ENCODE measurements at places on chromosomes 12 and 14.

DNA sequence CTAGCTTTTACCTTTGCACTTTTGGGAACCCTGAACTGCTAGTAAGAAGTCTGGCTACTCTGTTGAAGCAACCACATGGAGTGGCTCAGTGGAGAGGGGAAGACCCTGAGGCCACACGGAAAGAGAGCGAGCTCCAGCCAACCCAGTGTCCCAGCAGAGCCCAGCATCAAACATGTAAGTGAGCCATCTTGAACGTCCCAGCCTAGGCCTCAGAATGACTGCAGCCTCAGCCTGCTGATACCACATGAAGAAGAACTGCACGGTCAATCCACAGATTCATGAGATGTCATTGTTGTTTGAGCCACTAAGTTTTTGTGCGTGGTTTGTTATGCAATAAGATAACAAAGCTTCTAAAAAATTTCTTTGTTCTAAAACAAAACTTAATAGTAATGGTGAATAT, 40.2 kb downstream of the TFCP2 start:
- DNase-seq = no peak

GRCh38 chr14:74506411-74506851, 12.9 kb downstream of the ISCA2 start:
- no peak for DNase-seq

GRCh38 chr14:100787659-100788058, 38.3 kb upstream of the MEG3 start:
- no peak for DNase-seq

GRCh38 chr12:62787023-62787422, 147.9 kb downstream of the PPM1H start:
- DNase-seq = no peak

DNA sequence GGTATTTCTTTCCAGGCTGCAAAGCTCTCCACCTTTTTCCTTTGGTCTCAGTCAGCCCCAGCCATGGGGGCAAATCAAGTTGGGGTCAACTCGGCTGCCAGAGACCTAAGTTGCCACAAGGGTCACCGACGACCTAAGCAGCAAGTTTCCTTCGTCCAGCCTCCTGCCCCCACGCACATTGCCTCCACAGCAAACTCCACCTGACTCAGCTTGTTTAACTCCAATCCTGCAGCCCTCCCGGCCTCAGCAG, 767 bp upstream of the KCNMB4 start:
- DNase-seq = no peak

- no peak for DNase-seq
Observed at GRCh38 chr12:113056381-113056630, 224 bp upstream of the DTX1 start.

GRCh38 chr14:76313852-76314251, 62.1 kb upstream of the ESRRB start:
- no peak for DNase-seq

GRCh38 chr12:110670161-110670701, 18.7 kb downstream of the HVCN1 start:
- no peak for DNase-seq

GRCh38 chr12:103518899-103519298, 23.1 kb upstream of the C12orf42 start:
- no peak for DNase-seq

- no peak for DNase-seq
Observed at GRCh38 chr14:51488569-51489220, 163.0 kb upstream of the FRMD6 start.

GRCh38 chr12:88958153-88958552, 377.9 kb upstream of the KITLG start:
- no peak for DNase-seq

GRCh38 chr12:69509308-69509736, 39.1 kb downstream of the FRS2 start:
- no peak for DNase-seq

- DNase-seq = no peak
Observed at GRCh38 chr12:132129007-132129406, 15.1 kb downstream of the DDX51 start.

- DNase-seq = no peak
Observed at GRCh38 chr14:23670481-23670880, 34.3 kb downstream of the DHRS2 start.

GRCh38 chr14:59509101-59509500, 24.8 kb downstream of the JKAMP start:
- no peak for DNase-seq

DNA sequence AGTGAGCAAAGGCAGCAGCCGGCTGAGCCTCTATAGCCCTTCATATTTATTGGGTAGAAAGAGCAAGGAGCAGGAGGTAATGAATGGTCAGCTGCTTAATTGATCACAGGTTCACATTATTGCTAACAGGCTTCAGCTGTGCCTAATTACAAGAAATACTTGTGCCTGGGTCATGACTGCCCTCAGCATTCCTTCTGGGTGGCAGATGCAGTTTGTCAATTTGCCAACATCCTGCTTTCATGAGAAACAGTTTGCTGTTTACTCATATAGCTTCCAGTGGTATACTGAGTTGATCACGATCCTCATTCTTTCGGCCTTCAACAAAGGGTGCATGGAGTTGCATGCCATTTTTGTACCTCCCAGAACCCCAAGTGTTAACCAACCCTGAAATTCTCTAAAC, 81.0 kb upstream of the PLEKHG7 start:
- DNase-seq = no peak

GRCh38 chr12:45415393-45415817, 199.5 kb downstream of the ANO6 start:
- no peak for DNase-seq

DNA sequence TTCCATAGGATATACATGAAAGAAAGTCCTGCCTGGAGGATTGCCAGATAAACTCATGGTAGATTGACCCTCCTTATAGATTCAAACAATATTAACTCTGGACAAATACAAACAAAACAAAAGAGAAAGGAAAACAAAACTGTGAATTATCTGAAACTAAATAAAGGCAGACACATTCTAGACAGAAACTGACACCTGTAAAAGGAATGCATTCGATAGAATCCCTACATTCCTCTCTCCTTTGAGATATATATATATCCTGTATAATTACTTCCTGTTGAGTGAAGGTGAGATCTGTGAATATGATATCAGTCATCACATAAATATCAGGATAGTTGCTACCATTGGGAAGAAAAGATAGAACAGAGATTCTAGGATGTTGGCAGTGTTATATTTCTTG, 948.4 kb upstream of the ATXN7L3B start:
- no peak for DNase-seq

DNA sequence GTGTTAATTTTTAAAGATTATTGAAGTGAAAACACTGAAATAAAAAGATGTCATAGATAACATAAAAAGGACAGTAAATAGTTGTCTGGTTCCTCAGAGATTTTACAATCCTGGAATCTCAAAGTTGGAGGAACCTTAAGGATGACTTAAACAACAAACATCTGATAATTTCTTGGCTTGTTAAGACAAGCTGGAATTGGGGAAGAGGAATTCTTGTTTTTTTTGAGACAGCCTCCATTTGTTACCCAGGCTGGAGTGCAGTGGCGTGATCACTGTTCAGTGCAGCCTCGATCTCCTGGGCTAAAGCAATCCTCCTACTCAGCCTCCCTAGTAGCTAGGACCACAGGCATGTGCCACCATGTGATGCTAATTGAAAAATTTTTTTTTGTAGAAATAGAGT, 2.3 kb downstream of the ZNF410 start:
- DNase-seq = no peak

DNA sequence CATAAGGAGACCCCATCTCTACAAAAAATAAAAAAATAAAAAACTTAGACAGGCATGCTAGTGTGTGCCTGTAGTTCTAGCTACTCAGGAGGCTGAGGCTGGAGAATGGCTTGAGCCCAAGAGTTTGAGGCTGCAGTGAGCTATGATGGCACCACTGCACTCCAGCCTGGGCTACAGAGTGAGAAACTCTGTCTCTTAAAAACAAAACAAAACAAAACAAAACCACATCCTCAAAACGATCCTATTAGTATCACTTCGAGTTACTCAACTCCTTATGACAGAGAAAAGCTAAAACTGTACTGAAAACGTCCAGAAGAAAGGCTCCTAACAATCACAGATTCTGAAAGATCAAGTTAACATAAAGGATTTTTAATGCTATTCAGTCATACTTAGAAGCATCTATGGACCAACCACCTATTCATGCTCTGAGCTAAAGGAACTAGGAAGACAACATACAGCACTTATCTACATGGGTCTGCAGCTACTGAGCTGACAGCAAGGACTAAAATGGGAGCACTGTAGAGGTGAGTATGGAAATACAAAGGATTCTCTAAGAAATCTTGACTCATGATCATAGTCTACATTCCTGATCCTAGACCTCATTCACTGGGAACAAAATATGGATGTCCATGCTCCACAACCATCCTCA, 75.3 kb upstream of the DUSP6 start:
- DNase-seq = no peak

DNA sequence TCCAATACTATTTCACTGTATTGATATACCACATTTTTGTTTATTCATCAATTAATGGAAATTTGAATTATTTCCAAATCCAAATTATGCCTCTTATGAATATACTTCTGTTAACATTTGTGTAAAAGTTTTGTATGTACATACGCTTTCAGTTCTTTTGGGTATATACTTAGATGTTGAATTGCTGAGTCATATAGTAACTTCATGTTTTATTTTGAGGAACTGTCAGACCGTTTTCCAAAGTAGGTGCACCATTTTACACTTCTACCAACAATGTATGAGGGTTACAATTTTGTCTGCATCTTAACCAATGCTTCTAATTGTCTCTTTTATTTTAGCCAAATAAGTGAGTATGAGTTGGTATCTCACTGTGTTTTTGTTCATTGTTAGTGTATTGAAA, 10.2 kb upstream of the CCER1 start:
- DNase-seq = no peak

DNA sequence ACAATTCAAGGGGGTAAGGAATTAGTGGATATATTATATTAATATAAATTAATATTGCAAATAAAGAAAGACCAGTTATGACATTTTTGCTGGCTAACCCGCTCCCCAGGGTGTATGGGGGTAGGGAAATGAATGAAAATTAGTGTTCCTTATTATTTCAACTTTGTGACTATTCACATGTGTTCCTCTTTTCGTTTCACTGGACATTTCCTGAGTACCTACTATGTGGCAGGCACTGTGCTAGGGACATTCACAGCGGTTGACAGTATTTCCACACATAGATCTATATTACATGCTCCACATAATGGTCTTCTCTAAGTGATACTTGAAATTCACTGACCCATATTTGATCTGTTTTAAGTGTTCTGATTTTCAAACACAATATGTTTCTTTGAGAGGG, 129.8 kb upstream of the USP15 start:
- DNase-seq = no peak

DNA sequence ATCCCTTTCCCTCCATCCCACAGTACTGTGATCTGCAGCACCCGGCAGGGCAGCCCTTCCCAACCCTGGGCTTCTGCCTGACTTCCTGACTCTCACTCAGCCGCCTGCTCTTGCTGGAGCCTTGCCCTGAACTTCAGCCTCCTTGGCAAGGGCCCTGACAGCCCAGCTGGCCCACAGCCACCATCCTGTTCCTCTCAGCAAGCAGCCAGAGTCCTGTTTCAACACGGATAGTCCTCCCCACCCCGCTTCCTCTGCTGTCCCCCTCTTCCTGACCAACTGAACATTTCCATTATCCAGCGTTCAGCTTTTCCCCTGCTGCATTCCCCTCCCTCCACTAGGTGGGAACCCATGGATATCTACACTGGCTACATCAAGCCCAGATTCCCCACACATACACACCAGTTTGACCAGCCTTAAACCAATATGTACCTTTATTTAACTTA, 74.0 kb upstream of the MDM1 start:
- no peak for DNase-seq

Measured in stimulated activated CD8-positive, alpha-beta memory T cell treated with anti-CD3 and anti-CD28 coated beads, Interleukin-12 subunit alpha, Interleukin-12 subunit beta, amount 100 ng/mL, for 4 hours (primary cell).